ENCODE measurements at places on chromosomes 4 and X.

DNA sequence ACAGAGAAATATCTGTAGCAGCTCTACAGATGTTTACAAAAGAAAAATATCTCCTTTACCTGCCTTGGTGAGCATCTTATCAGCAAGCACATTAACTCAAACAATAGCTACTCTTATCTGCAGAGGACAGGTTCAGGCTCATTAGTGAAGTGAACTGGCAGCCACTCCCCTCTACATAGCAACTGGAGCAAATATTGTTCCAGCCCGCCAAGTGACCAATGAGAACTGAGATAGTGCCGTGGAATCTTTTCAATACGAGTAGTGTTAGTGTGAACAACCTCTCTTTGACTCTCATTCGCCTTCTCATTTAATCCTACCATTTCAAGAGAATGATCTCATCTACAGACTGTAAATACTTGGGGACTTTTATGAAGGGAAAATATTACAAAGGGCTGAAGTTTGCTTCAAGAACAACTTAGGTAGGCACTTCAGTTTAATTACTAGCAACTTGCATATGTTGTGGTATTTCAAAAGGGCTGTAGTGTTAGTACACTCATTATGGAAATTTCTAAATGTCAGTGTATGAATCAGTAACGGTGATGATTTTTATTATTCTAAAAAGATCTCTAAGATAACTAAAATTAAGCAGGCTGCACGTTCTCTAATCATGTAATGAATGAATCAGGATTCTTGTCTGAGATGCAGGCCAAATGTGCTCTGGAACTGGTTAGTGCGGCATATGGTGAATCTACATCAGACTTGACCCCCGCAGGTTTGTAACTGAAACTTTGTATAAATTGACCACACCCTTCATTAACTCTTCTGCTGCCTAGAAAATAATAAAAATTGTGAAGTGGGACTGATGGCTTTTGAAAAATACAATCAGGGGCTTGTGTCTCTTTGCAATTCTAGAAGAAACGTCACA, 72.4 kb downstream of the PALLD start:
- no peak overlapping the region for H3K27ac ChIP-seq
- no peaks in the 10 kb centered on the region for H3K4me1 ChIP-seq
- DNase-seq = no peak
- no peak overlapping the region for H3K4me3 ChIP-seq
- no peaks in the 10 kb centered on the region for H3K36me3 ChIP-seq

DNA sequence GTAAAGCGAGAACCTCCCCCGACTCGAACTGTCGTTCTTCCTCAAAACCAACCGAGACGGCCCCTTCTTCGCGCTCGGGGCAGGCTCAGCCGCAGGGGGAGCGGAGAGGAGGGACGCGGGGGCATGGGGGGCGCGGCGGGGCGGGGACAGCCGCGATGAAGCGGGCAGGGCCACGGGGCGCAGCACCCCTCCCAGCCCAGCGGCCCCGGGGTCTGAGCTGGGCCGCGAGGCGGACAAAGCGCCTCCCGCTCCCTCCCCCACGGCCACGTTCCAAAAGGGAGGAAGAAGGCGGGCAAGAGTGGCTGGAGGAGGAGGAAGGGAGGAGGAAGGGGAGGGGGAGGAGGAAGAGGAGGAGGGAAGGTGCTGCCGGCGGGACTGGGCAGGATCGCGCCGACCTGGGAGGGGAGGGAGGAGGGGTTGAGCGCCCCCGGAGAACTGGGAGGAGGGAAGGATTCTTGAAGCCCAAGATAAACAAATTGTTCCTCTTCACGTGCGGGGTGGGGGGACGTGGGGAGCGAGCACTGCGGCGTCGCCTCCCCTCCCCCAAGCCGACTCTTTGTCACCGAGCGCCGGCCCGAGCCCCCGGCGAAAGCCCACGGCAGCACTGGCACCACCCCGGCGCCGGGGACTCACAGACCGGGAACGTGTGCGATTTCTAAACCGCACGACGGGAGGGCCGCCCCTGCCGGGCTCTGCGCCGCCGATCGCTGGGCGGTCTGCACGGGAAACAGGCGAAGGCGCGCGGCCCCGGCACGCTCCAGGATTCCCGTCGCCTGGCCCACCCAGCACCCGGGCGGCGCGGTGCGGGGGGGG, 2.9 kb downstream of the MAML3 start:
- H3K4me1 ChIP-seq = peaks cover 10% of the 10 kb centered on the region
- peak overlapping the region; percentile 72 for H3K27ac ChIP-seq
- peaks cover 8% of the 10 kb centered on the region for H3K27me3 ChIP-seq
- peaks cover 20% of the 10 kb centered on the region for H3K36me3 ChIP-seq
- H3K4me3 ChIP-seq = peak overlapping the region; percentile 89

DNA sequence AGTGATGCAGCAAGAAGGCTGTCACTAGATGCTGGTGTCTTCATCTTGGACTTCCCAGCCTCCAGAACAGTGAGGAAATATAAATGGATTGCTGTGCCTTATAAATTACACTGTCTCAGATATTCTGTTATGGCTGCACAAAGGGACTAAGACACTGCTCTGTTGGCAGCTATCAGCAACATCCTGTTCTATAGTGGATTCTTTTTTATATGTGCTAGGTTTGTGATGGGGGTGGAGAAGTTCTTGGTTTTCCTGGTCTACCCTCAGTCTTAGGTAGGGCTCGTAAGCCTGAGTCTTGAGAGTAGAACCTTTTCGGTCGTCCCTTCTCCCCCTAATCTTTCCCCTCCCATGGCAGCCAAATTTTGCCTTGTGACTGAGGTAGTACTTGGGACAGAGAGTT, 17.3 kb downstream of the STIM2 start:
- H3K4me3 ChIP-seq = peak overlapping the region; percentile 48
- peak overlapping the region; percentile 96 for H3K27ac ChIP-seq
- no peaks in the 10 kb centered on the region for H3K27me3 ChIP-seq
- H3K36me3 ChIP-seq = peaks cover 28% of the 10 kb centered on the region

GRCh38 chr4:157363360-157363759, 142.8 kb downstream of the GRIA2 start:
- no peak overlapping the region for H3K4me3 ChIP-seq
- H3K27ac ChIP-seq = no peak overlapping the region
- H3K36me3 ChIP-seq = no peaks in the 10 kb centered on the region

DNA sequence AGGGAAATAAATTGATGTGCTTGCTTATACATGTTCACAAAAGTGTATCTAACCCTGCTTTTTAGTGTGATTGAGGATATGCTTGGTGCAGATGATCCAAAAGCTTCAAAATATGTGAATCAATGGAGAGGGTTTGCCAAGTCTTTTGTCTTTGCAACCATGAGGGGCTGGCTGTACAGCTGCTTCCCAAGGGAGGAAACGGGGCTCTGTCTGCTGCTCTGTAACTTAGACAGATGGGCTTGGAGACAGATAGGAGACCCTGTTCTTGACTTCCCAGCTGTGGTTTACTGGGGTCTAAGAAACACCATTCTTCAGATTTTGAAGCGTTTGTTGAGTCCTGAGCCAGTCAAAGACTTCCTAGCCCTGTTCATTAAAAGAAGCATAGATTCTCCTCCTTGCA, 152.3 kb downstream of the DCLK2 start:
- H3K27ac ChIP-seq = no peak overlapping the region
- H3K27me3 ChIP-seq = peaks cover 61% of the 10 kb centered on the region

DNA sequence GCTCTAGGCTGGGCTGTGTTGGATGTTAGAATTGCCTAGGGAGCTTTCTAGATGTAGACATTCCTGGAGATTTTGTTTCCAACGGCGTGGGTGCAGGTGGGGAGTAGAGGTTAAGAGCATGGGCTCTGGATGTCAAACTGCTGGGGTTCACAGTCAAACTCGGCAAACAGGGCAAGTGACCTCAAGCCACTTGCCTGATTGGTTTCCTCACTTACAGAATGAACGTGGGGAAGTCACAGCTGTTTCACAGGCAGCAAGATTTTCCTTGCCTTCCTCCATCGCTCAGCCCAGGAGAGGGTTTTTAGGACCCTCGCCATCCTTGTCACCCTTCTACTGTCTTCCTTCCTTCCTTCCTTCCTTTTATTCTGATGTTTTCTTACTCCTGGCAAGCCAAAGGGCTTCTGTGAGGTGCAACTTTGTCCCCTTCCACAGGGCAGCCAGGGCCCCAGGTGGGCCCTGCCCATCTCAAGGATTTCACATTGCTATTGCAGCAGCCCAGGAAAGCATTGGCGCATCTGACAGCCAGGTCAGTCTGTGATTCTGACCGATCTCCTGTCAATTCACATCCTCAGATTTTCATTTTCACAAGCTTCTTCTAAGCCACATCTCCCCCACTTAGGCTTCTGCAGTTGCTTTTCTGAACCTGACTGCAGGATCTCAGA, 7.0 kb downstream of the RTL5 start:
- H3K4me3 ChIP-seq = peak overlapping the region; percentile 60
- H3K27ac ChIP-seq = peak overlapping the region; percentile 90
- peaks cover 50% of the 10 kb centered on the region for H3K4me1 ChIP-seq
- peaks cover 14% of the 10 kb centered on the region for H3K36me3 ChIP-seq
- no peaks in the 10 kb centered on the region for H3K27me3 ChIP-seq
- no peak for DNase-seq

GRCh38 chrX:68571610-68572311, 72.9 kb downstream of the YIPF6 start:
- H3K36me3 ChIP-seq = no peaks in the 10 kb centered on the region
- no peaks in the 10 kb centered on the region for H3K27me3 ChIP-seq
- H3K4me1 ChIP-seq = no peaks in the 10 kb centered on the region
- no peak overlapping the region for H3K27ac ChIP-seq
- DNase-seq = no peak

GRCh38 chr4:26201120-26201519, 119.7 kb upstream of the RBPJ start:
- no peak overlapping the region for H3K4me3 ChIP-seq
- no peaks in the 10 kb centered on the region for H3K36me3 ChIP-seq
- H3K27ac ChIP-seq = no peak overlapping the region
- no peak for DNase-seq
- H3K27me3 ChIP-seq = no peaks in the 10 kb centered on the region
- peaks cover 43% of the 10 kb centered on the region for H3K4me1 ChIP-seq

- H3K4me3 ChIP-seq = no peak overlapping the region
- no peaks in the 10 kb centered on the region for H3K4me1 ChIP-seq
- H3K36me3 ChIP-seq = no peaks in the 10 kb centered on the region
Measured at GRCh38 chrX:66504481-66504880, 134.4 kb downstream of the EDA2R start.

DNA sequence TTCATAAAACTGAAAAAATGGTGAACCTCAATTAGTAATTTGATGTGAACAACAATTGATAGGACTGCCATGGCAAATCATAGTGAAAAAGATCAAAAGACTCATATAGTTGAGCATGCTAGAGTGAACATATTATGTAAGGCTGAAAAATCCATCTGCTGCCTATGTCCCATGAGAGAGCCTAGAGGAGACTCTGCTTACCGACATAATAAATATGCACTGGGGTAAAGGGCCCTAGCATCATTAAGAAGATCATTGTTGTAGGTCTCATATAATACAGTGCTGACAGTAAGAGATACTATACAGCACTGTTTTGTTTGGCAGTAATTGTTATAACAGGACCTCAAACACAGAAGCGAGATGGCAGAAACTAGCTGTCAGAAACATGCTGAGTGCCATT, 229.0 kb downstream of the PABPC4L start:
- no peaks in the 10 kb centered on the region for H3K36me3 ChIP-seq
- DNase-seq = no peak
- no peak overlapping the region for H3K4me3 ChIP-seq
- no peak overlapping the region for H3K27ac ChIP-seq
- H3K27me3 ChIP-seq = no peaks in the 10 kb centered on the region

GRCh38 chr4:24517676-24518075, 66.7 kb downstream of the DHX15 start:
- no peaks in the 10 kb centered on the region for H3K27me3 ChIP-seq
- H3K4me3 ChIP-seq = no peak overlapping the region
- peaks cover 3% of the 10 kb centered on the region for H3K4me1 ChIP-seq
- H3K36me3 ChIP-seq = peaks cover 6% of the 10 kb centered on the region
- no peak for DNase-seq

GRCh38 chrX:134990801-134991481, at the start of gene SMIM10:
Gene SMIM10 (plus strand): TSS chrX:134990991. CDS start chrX:134991096, 105 bp downstream.
- H3K36me3 ChIP-seq = no peaks in the 10 kb centered on the region
- H3K27ac ChIP-seq = no peak within 1 kb of the TSS
- peaks cover 7% of the 10 kb centered on the region for H3K4me1 ChIP-seq
- peaks cover 37% of the 10 kb centered on the region for H3K27me3 ChIP-seq
- peak; percentile 3 for DNase-seq

GRCh38 chr4:85715991-85716737, 241.2 kb downstream of the ARHGAP24 start:
- no peak for DNase-seq
- no peak overlapping the region for H3K4me3 ChIP-seq
- no peaks in the 10 kb centered on the region for H3K27me3 ChIP-seq
- no peaks in the 10 kb centered on the region for H3K36me3 ChIP-seq

All from effector memory CD8-positive, alpha-beta T cell (primary cell).